ENCODE measurements at places on chromosomes 1 and 21.

GRCh38 chr1:236733653-236734052, 47.4 kb downstream of the ACTN2 start:
- DNase-seq = no peak

DNA sequence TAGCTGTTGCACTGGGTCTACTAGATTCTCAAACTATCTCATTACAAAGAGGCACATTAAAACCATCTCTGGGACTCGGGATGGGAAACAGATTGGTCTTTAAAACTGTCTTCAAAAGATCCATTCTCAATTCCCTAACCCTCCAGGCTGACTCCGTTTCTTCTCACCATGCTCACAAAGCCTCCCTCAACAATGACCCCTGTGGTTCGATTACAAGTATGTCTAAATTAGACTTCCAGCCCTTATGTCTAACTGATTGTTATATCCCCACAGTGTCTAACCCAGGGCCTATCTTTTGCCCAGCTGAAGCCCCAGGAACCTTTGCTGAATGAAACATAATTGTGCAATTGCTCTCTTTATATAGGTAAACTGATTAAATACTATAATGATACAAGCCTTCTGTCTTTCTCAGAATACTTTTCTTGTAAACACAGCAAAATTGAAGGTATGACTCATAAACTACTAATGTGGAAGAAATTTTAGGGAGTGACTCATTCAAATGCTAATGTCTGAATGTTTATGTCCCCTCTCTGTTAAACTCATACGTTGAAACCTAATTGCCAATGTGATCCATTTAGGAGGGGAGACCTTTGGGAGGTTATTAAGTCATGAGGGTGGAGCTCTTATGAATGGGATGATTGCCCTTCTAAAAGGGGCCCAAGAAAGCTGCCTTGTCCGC, 65.6 kb upstream of the DAB1 start:
- DNase-seq = no peak

DNA sequence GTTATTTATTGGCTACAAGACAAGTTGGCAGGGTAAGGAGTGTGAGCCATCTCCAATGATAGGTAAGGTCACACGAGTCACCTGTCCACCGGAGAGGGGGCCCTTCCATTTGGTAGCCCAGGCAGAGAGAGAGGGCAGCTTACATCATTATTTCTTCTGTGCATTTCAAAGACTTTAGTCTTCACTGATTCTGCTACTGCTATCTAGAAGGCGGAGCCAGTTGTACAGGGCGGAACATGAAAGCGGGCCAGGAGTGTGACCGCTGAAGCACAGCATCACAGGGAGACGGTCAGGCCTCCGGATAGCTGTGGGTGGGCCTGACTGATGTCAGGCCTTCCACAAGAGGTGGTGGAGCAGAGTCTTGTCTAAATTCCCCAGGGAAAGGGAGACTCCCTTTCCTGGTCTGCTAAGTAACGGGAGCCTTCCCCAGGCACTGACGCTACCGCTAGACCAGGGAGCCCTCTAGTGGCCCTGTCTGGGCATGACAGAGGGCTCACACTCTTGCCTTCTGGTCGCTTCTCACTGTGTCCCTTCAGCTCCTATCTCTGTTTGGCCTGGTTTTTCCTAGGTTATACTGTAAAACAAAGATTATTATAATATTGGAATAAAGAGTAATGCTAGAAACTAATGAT, 36.7 kb downstream of the ZNF695 start:
- DNase-seq = peak; percentile 47

GRCh38 chr21:45010096-45010495, 64.3 kb upstream of the ADARB1 start:
- DNase-seq = no peak

DNA sequence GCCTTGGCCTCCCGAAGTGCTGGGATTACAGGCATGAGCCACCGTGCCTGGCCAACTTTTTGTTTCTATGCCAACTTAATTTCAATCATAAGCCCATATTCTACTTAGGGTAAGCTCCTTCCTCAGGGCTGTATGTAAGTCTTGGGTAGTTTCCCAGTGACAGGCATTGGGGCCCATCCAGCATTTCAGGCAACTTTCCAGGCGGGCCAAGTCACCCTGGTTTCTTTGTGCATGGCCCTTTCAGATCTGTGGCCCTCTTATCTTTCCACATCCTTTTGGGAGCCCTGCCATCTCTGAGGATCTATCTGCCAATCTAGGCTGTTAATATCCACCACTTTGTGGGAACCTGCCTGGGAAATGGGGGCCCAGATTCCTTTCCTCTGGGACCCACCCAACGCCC, 58.7 kb downstream of the TNN start:
- DNase-seq = no peak

DNA sequence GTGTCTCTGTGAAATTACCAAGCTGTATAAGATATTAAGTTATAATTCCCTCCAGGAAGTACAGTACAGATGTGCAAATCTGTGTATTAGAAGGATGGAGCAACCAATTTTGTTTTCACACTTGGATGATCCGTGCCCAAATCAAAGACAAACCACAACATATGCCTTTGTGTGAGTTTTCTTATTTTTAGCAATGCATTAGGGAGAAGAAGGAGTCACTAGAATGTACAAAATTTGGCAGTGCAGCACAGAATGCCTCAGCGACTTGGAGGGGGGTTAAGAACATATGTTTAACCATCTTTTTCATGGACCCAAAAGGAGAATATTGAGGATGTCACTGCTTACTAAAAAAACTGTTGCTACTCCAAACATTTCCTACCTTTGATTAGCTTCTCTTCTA, 45.3 kb downstream of the DAB1 start:
- no peak for DNase-seq

GRCh38 chr1:155801149-155801548, 55.9 kb downstream of the GON4L start:
- DNase-seq = no peak

DNA sequence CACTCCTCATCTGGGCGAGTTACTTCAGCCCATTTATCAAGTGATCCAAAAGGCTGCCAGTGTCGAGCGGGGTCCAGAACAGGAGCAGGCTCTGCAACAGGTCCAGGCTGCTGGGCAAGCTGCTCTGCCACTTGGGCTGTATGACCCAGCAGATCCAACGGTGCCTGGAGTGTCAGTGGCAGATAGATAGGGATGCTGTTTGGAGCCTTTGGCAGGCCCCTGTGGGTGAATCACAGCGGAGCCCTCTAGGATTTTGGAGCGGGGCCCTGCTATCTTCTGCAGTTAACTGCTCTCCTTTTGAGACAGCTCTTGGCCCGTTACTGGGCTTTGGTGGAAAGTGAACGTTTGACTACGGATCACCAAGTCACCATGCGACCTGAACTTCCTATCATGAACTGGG, 7.5 kb downstream of the MMEL1 start:
- no peak for DNase-seq

DNA sequence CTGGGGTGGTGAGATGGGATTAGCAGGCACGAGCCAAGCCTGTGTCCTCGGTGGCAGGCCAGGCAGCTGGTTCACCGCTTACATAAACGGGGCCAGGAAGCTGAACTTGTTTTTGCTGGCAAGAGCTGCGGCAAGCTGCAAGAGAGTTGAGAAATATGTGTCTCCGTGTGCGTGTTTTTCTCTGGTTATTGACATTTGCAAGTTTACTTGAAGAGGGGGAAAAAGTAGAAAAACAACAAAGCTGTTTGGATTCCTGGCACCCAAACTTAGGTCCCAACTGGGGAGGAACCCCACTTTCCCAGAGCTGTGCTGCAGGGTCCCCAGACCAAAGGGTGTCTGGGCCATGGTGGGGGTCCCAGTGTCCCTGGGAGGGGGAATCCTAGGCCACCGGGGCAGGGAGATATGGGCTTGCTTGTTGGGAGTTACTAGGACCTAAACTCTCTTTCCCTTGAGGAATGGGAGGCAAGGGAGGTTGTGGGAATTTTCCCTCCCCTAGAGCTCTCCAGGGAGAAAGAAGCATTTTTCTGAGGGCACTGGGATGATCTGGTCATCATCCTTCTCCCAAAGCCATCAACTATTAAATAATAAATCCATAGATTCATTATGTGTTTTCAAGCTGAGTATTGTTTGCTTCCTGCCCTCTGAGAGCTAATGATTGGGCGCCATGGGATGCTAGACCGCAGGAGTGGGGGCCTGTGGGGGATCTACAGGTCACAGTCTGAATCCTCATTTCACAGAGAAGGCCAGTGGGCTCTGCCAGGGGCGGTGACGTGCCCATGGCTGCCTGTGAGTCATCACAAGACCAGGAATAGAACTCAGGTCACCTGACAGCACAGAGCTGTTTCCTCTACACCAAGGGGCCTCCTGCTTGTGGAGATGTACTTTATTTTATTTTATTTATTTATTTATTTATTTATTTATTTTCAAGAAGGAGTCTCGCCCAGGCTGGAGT, 14.8 kb downstream of the IL6R start:
- peak; percentile 55 for DNase-seq

DNA sequence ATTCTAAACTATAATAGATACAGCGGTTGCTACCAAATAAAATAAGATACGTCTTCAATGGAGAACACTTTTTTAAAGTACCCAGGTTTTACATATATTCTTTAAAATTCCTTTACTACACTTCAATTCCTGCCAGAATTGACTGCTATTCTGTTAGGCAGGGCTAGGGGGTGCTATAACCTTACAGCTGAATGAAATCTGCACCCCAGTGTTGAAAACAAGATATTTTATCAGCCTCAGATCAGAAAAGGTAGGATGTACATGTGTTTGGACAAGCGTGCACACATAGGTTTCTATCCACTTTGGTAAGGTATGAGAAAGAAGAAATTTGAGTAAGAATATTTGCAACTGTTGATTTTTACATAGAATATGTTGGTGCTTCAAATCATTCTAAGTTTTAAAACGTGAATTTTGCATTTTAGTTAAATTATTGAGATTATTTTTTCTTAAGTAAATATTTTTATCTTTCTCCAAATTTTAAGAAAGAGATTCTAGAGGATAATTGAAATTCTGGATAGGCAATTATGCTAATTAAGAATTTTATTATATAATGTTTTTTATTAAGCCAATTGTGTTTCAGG, 490.8 kb upstream of the ADGRL4 start:
- DNase-seq = no peak

GRCh38 chr1:214187121-214187900, 93.6 kb upstream of the SMYD2 start:
- no peak for DNase-seq

DNA sequence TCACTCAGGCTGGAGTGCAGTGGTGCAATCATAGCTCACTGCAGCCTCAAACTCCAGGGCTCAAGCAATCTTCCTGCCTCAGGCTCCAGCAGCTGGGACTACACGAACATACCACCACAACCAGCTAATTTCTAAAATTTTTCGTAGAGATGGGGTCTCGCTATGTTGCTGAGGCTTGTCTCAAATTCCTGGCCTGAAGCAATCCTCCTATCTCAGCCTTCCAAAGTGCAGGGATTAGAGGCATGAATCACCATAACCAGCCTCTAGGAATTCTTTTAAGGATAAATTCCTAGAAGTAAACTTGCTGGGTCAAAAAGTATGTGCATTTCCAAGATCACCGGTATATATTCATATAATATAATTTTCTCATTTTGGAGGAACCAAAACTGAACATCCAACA, 17.6 kb upstream of the HUNK start:
- no peak for DNase-seq

DNA sequence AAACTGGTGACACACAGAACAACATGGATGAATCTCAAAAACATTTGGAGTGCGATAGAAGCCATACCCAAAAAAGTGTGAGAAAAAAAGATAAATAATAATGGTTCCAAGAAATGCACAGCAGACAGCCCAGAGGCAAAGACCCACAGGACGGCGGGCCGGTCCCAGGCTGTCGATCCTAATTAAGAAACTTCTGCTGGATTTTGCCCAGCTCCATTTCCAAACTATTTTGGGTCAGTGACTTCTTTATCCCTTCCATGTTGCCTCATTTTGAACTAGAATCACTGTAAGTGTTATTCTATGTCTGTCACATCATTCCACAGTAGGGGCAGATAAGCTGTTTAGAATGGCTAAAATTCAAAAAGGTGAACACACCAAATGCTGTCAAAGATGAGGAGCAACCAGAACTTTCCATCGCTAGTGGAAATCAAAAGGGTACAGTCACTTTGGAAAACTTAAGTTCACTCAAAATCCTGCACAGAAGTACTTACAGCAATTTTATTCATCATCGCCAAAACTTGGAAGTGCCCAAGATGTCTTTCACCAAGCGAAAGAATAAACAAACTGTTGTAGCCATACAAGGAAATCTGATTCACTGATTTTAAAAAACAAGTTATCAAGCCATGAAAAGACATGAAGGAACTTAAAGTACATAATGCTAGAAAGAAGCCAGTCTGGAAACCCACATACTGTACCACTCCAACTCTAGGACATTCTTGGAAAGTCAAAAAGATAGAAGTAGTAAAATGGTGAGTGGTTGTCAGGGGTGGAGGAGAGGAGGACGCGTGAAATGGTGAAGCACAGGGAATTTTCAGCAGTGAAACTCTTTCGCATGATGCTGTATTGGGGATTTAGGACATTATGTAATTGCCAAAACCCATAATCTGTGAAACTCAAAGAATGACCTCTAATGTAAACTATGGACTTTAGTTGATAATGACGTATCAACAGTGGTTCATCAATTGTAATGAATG, 7.5 kb downstream of the NBPF1 start:
- DNase-seq = no peak

- DNase-seq = no peak
These were observed 20.1 kb downstream of the SLAMF1 start for GRCh38 chr1:160626509-160627342.

DNA sequence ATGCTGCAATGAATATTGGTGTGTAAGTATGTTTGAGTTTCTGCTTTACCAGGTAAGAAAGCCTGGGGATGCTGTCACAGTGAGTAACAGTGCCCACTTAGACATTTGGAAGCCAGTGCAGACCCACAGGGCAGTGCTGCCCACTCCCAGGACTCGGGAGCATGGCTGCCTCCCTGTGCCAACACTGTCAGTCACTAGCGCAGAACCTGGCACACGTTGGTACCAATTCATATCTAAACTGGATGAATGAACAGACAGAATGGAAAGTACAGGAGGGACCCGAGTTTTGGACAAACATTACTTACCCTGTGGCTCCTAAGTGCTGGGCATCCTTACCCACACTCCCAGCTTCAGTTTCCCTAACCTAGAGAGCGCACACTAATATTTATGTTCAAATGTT, 1.6 kb upstream of the EVA1C start:
- DNase-seq = no peak

DNA sequence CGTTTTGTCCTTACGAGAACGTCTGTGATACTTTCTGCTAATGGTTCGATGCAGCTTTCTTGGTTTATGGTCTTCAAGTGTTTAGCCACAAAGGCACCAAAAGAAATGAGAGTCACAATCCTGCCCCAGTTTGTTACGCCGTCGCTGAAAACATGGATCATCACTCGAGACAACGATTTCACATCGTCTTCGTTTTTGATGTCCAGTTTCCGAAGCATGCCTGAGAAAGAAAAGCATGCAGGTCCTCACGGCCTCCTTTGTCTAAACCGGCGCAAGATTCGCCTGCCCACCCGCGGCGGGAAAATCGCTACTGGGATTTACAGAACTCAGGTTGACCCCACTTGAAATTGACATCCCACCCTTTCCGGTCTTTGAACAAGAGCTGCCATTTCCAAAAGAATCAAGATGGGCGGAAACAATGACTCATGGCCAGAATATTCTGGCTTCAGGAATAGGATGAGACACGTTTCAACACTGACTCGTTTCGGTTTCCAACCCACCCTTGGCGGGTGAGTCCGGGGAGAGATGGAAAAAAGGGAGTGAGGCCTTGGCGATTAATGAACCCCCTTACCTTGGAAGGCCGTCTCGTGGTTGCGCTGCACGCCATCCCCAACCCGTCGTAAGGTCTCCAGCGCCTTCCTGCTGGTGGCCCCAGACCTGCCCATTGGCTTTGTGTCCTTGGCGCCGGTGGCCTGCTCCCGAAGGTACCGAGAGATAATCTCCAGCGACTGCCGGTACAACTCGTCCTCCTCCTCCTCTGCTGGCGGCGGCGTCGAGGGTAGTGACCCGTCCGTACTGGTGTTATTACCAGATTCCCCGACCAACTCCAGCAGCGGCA, 919 bp downstream of the MCL1 start:
- peak; percentile 59 for DNase-seq

- DNase-seq = no peak
These were observed 13.0 kb downstream of the NES start for GRCh38 chr1:156664046-156664766.
